WTC11 (cell line): ENCODE measurements at places on chromosomes 16 and 17.

DNA sequence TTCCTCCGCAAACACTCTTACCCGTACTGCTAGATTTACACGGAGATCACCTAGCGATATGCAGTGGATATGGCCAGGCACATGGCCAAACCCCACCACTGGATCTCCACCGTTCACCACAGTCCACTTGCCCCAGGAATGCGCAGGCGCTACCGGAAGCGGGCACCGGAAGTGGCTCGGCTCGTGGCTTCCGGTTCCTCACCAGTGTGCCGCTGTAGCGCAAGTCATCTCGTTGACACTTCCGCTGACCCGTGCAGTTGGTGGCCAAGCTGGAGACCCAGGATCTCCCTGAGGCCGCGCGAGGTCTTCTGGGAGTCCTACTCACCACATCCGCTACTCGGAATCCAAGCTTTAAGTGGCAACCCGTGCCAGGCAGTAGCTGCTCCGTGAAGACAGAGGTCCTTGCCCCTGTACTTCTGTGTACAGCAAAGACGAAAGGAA, 11.5 kb downstream of the ZNF597 start:
- no peak for DNase-seq

- DNase-seq, result peak; percentile 95
Measured at GRCh38 chr16:66977341-66978113, 10.9 kb upstream of the CES4A start.

DNA sequence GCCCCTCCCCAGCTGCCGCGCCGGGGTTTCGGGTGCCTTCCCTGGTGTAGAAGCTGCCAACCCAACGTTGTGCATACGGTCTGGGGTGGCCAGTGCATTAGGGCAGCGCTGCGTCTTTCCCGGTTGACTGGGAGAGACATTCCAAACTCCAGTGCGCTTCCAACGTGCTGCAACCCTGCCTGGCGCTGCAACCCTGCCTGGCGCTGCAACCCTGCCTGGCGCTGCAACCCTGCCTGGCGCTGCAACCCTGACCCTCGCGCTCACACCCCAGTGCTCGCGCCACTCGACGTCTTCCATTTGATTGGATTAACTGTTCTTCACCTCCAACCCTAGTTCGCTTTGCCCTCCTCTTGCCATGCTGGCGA, 488 bp upstream of the HAP1 start:
- peak; percentile 65 for DNase-seq

DNA sequence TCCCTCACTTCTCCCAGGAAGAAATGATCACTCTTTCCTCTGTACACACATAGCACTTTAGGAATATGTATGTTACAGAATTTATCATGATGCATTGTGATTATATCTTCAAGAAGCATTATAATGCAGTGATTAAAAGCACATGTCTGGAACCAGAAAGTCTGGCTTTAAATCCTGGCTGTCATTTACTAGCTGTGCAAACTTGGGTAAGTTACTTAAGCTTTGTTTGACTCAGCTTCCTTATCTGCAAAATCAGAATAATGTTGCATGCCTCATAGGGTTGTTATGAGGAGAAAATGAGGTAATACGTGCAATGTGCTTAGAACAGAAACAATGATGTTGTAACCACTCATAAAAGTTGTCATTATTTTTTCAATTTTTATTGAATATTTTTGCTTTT, 156.3 kb upstream of the ZKSCAN2 start:
- no peak for DNase-seq

DNA sequence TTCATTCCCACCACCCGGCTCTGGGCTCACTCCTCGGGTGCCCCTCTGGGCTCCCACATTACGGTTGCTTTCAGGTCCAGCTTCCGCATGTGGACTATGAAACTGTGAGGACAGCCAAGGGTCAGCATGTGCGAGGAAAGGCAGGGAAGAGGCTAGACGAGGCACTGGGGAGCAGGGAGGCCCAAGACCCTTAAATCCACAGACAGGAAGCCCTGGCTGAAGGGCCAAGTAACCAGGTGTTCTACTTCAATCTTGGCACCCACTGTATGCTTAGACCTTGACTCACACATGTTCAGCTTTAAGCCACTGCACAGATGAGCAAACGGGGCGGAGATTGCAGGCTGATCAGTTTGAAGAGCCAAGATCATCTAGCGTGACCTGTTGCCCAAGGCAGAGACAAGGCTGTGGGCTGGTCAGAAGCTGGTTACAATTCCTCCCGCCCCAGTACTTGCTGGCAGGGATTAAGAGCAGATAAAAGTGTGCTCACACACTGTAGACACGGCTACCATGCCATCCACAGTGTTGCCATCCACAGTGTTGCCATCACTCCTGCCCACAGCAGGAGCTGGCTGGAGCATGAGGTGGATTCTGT, at the start of gene CES4A:
CES4A (plus strand) TSS at position 393 of the 592 bp plus-strand sequence; CDS start at position 577, 184 bp downstream.
- no peak for DNase-seq

DNA sequence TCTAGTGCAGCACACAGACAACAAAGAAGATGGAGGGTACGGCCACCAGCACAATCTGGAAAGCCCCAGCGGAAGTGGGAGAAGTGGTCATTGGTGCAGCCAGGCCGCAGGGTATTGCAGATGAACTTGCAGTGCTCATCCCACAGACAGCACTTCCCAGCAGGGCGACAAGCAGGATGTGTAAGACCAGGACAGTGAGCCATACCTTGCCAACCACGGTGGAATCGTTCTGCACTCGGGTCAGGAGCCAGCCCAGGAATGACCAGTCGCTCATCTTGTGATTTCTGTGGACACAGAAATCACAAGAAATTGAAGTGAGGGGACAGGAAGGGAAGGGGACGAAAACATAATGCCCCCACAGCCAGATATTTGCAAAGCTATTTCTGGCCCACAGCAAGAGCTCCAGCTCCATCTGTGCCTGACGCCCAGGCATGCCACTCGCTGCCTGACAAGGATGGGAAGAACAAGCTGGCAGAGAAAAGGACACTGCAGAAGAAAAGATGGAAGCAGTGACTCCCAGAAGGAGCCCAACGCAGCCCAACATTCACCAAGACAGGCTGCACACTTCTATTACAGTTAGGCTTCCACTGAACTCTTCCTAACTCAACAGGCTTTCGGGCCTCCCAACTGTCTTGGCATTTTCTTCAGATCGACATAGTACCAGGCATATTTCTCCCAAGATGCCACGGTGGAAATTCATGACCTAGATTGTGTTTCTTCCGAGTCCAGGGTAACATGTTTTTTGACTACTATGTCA, 17.5 kb upstream of the MYO18A start:
- no peak for DNase-seq

DNA sequence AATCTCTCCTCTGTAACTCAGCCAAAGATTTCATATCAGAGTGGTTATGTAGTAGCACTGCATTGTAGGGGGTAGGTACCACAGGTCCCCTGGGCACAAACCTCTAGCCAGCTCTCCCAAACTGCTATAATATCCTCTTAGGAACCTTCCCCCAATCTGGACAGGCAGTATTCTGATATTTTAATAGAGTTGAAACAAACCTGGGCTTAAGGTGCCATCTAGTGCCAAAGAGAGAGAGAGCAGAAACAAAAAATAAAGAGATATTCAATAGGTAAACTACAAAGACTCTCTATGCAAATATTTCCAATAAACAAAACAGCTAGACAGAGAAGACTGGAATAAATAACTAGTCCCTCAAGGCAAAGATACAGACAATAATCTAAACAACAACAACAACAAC, 1070.0 kb downstream of the CDH11 start:
- no peak for DNase-seq

DNA sequence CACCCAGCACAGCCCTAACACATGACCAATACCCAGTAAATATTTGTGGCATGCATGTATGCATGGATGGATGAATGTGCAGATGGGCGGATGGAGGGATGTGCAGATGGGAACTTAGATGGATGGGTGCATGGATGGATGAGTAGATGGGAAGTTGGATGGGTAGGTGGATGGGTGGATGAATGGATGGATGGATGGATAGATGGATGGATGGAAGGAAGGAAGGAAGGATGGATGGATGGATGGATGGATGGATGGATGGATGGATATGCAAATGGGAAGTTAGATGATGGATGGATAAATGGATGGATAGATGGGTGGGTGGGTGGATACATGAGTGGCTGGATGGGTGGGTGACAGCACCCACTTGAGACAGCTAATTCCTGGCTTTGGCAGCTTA, 193.2 kb upstream of the TNRC6C start:
- DNase-seq, result no peak

GRCh38 chr16:80489173-80489572, 51.6 kb upstream of the DYNLRB2 start:
- DNase-seq, result no peak

GRCh38 chr16:20072146-20072873, 1.4 kb downstream of the GPR139 start:
- DNase-seq, result no peak

DNA sequence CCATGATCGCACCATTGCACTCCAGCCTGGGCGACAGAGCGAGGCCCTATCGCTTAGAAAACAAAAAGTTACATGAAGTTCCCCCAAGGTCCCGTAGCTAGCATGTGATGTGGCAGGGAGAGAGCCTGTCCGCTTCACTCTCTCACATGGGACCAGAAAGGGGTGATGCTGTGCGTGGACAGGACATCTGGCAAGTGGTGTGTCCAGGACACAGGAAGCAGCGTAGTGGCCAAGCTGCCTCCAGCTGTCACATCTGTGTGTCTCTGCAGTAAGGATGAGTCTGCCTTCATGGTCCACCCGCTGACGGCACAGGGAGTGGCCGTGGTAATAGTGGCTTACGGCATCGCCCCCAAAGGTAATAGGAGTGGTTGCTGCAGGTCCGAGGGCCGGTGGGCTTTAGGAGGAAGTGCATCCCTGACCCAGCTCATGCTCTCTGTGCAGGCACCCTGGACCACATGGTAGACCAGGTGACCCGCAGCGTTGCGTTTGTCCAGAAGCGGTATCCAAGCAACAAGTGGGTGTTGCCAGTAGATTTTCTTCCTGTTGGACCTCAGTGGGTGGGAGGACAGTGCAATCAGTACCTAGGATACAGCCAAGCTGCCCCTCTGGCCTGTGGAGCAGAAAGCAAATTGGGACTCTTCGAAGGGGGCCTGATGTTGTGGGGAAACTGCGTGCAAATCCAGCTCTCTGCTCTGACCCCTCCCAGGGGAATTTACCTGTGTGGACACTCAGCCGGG, 9.5 kb upstream of the BIRC5 start:
- DNase-seq, result no peak

- DNase-seq, result no peak
Measured at GRCh38 chr17:5819921-5820685, 235.8 kb upstream of the NLRP1 start.

DNA sequence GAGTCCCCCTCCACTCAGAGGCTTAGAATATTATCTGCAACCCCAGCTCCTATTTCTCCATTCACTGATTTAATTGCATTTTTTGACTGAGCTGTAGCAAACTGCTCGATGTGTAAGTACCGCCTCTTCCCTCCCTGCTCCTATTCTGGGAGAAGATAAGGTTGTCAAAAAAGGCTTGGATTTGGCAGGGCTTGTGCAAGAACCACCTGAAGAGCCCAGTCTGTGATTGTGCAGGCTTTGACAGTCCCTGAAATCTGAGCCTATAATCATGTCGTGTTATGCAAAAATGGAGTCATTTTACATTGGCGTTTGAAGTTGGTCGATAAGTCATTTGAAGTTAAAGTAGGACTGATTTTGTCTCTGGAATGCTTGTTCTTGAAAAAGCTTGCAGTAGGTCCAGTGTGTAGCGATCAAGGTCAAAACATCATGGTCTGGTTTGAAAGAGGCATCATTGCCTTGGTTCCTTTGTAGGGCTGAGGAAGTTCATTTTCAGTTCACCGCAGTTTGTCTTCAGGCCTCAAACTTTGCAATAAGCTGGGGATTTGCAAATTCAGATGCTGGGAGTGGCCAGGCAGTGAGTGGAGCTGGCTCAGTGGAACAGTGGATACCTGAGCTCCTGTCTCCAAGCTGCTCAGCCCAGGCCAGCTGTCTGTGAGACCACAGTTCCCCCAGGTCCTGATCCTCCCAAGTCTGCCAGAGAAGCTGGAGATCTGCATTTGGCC, 68.8 kb downstream of the KATNIP start:
- DNase-seq, result no peak

DNA sequence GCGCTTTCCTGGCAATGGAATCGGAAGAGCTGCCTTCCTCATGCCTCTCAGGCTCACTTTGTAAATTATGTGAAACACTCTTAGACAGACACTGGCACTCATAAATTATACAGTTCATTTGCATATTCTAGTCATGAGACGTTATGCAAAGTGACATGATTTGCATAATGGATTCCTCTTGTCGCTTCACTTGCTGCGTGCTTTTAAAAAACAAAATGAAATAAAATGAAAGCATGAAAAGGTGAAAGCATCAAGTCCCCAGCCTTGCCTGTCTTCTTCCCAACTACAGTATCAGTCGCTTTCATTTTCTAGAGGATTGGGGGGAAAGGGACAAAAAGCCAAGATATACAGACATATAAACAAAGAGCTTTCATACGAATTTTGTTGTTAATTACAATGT, 252.8 kb upstream of the PMFBP1 start:
- DNase-seq, result no peak

GRCh38 chr17:27816946-27817345, 16.6 kb upstream of the NOS2 start:
- DNase-seq, result no peak

DNA sequence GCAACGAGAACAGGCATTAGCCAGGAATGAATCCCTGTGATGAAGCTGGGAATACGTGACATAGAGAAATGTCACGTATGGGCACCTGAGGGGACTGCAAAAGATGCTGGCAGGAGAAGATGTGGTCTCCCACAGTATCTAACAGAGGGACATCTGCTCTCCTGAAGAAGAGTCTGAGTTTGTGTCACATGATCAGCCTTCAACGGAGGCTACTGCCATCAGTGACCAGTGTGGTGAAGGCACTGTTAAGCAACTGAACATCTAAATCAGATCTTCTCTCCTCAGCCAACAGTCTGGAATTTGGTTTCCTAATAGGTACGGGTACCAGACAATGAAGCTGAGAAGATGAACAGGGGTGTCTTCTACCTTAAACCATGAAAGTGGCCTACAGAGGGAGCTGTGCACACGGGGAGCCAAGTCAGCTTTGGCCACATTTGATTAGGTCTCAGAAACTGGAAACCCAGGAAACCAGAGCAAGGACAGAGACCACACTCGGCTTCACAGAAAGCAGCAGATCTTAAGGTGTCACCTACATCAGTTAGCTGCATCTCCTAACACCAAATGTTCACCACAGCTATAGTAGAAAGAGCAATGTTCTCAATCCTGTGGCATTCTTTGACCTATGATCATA, 41.8 kb downstream of the BRD7 start:
- no peak for DNase-seq

DNA sequence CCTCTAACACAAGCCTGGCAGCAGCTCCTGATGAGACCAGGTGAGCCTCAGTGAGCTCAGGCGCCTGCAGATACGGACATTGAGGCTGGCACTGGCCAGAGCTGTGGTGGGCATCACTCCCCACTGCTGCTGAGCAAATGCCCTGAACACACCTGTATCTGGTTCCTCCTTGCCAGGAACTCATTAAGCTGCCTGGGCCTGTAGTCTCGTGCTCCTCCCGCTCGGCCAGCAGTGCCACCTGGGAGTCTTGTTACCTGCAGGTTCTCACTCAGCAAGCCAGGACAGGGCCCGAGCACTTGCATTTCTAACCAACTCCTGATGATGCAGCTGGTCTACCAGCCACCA, 13.3 kb downstream of the EIF4A3 start:
- DNase-seq, result no peak

GRCh38 chr16:48041981-48042421, 113.8 kb downstream of the ABCC12 start:
- DNase-seq, result peak; percentile 62

GRCh38 chr16:27852116-27852515, 211.4 kb downstream of the GSG1L start:
- no peak for DNase-seq

GRCh38 chr16:50478773-50479149, 69.4 kb upstream of the NKD1 start:
- peak; percentile 29 for DNase-seq

- DNase-seq, result no peak
Measured at GRCh38 chr17:28758411-28759121, 14.8 kb downstream of the TRAF4 start.

- no peak for DNase-seq
Measured at GRCh38 chr17:57870283-57870635, 20.4 kb upstream of the MRPS23 start.
